Stimulated activated CD8-positive, alpha-beta memory T cell treated with anti-CD3 and anti-CD28 coated beads, Interleukin-4, amount 100 ng/mL, for 48 hours (primary cell): ENCODE measurements at places on chromosomes 4 and X.

DNA sequence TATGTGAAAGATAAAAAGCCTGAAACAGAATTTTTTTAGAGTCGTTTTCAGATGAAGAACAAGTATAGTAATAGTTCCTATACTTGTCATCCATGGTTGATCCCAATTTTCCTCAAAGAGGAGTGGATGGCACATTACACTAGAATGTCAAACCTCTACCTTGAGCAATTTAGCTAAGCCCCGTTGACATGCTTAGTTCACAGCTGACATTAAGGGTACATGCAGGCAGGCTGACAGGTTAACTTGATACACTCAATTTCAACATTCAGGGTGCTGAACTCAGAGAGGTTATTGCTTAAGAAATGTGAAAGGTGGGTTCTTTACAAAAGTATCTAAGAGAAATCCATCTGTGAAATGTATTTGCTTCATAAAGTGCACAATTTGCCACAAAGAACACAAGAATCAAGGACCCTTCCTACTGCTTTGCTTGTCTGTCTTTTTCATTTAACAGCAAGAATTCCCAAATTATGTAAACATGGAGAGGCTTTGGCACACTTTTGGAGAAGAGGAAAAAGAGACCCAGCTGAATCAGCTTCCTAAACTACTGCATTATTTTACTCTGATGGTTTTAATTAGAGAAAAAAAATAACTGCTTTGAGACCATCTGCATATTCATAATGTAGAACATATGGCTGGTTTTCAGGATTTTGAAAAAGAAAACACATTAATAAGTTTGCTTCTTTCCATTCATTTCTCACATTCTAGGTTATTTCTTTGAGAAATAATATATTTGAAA, 122.5 kb upstream of the DDIT4L start:
- DNase-seq: no peak

DNA sequence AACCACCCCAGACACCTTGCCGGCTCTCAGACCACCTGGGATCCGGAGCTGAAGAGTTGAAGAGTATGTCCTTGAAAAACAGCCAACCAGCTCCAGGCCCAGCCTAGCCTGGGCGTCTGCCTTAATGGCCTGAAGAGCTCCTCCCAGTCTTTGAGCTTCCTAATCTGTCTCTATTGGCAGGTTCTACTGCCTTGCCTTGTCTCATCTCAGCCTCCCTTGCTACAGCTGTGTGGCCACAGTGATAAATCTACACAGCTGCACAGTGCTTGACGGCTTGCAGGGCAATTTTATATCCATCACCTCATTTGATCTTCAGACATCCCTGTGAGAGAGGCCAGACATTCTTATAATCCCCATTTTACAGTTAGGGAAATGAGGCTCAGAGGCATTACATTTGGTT, 19.9 kb downstream of the AWAT2 start:
- no peak for DNase-seq

DNA sequence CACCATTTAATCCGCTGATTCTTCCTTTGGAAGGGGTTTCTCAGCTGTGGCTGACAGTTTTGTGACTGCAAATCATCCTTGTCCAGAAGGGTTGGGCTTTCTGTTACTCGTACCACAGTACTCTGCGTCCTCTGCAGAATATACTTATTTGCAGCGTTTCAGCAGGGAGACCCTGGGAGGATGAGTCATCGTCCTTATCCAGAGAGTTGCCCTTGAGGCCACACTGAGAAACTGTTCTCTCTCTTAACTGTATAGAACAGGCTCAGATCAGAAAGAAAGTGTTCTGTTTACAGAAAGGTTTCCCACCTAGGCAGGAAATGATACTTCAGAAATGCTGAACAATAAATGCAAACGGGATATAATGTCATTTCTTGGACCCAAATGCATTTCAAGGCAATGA, 47.8 kb upstream of the DDX53 start:
- DNase-seq: no peak

DNA sequence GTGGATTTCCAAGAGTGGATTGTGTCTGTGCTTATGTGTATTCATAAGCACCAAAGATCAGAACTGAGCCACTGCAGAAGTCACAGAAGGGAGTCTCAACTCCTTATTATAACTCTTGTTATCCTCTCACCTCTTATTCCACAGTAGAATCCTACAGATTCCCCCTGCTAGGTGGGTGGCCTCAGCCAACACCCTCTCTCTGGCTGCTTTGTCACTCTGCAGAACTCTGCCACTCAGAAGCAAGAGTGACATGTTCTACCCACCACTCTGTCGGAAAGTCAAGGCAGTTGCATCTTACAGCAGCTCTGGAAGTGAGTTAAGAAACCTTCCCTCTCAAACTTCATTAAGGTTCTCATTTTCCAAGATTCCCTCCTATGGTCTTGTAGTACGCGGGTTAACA, 41.9 kb downstream of the PTCHD1 start:
- no peak for DNase-seq

GRCh38 chr4:3257556-3258482, 8.9 kb downstream of the MSANTD1 start:
- DNase-seq: no peak
